CD4-positive, alpha-beta T cell (primary cell): ENCODE measurements at places on chromosomes 6 and 20. TPM values are rescaled to one million over a fixed set of nuclear protein-coding genes. Genes with fewer than 3 reads are reported as not detected.

DNA sequence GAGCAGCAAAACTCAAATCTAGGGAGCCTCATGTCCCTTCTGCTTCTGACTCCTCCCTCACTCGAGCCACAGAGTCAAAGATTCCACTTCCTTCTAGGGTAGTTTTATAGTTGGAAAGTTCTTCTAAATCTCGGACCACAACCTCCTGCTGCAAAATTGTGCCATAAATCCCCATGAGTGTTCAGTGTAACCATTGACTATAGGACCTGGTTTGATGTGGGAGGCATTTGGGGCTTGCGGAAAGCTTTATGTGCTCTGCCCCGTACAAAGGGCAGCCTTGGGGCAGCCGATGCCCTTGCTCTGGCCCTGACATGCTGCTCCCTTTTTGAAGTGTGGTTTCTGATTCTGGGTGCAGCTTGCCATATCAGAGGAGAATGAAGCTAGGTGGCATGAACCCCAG is 43.6 kb upstream of the IER3 start:
- no peak for DNase-seq

DNA sequence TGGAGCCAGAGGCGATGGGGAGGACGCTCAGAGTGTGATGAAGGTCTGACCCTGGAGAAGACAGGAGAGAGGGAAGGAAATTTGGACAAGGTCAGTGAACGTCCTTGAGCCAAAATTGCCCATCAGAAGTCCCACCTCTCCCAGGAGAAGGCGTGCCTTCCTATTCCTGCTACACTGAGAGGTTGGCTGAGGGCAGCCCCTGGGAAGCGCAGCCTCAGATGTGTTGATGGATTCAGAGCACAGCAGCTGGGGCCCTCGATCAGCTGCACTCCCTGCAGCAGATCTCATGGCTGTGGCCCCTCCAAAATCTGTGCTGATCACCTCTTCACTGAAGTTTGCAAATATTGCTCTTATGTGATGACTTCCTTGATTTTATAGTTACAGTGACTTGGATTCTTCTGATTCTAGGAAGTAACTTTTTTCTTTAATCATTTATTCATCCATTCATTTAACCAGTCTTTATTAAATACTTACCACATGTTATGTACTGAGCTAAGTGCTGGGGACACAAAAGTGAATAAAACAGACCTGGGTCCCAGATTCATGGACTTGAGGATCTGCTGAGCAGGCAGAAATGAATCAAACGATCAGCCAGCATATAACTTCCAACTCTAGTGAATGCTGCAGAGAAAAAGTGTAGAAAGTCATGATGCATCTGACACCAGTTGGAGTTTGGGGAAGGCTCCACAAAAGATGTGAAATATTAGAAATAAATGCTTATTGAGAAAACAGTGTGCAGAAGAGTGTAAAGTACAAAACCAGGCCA is 69.6 kb upstream of the ARMC2 start:
- DNase-seq: no peak

GRCh38 chr20:63740627-63741353 is 1.2 kb downstream of the SLC2A4RG start:
- DNase-seq: peak; percentile 27

ACOT13 gene
- total RNA-seq: 1.5 TPM

GRCh38 chr6:16948396-16948795 is 153.5 kb upstream of the STMND1 start:
- no peak for DNase-seq

NRSN1 gene
- total RNA-seq: not detected

RNGTT gene
- total RNA-seq: 12.4 TPM

PPP1R14C gene
- total RNA-seq: not detected

DNA sequence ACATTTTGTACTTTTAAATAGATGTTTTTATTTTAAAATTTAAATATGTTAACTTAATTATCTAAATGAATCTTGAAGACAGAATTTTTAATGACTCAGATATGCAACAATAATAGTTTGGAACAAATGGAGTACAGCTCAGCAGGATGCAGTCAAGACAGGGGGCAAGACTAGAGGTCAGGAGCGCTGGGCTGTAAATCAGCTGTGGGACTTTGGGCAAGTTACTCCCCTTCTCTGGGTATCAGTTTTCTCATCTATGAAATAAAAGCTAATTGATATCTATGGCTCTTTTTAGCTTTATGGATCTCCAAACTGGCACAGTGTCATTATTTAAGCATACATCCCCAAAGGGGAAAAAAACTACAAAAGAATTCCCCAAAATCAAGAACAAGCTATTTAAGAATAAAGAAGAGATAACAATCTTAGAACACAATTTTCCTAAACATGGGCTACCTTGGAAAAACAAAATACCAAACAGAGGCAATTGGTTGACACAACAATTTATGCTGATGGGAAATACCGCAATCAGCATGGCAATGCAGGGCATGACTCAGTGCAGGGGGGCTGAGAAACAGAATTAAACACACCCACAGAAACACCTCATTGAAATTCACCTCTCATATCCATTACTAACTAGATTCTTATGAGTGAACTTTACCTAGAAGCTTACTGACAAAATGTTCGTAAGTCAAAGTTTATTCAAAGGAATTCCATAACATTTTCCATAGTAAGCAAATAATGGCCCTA is 188.2 kb downstream of the SIM1 start:
- DNase-seq: no peak
